Thymus (tissue), 14 donors: ENCODE measurements at places on chromosomes 12 and 14.

DNA sequence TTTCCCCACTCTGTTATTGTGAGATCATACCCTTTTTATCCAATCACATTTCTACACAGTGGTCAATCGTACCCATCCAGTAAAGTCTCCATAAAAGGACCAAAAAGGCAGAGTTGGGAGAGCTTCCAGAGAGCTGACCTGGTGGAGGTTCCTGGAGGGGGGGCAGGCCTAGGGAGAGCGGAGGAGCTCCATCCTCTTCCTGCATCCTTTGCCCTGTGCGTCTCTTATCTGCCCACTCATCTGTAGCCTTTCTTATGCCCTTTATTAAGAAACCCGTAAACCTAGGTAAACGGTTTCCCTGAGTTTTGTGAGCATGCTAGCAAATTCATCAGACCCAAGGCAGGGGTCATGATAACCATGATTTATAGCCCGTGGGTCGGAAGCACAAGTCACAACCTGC, 26.2 kb downstream of the EVL start:
- DNase-seq, result no peak

DNA sequence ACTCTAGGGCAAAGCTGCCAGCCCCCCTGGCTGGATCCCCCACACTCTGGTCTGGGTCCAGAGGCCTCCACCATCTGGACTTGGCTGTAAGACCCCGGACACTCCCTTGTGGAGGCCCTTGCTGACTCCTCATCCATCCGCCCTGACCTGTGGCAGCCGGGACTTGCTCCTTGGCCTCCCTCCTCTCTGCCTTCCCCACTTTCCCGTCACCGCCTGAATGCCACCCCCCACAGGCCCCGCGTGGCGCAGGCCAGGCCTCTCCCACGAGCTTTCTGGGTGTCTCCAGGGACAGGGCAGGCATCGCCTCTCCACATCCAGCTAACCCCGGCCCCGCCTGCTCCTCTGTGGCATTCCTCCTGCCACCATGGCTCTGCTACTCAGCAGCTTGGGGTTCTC, 14.1 kb downstream of the JAG2 start:
- DNase-seq, result no peak

DNA sequence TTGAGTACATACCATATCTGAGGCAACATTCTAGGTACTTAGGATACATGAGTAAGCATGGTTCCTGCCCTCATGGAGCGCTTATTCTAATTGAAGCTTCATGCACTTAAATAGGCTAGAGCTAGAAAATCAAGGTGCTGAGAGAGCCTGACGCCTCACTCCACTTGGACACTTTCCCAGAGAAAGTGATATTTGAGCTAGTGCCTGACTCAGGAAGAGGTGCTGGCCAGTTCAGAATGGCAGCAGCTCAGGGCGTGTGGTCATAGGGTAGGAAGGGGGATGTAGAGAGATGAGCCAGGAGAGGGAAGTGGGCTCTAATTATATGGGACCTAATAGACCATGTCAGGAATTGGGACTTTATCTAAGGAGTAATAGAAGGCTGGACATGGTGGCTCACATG, 33.3 kb downstream of the TULP3 start:
- DNase-seq, result no peak

GRCh38 chr12:3662521-3662921, 90.4 kb downstream of the CRACR2A start:
- DNase-seq, result no peak

DNA sequence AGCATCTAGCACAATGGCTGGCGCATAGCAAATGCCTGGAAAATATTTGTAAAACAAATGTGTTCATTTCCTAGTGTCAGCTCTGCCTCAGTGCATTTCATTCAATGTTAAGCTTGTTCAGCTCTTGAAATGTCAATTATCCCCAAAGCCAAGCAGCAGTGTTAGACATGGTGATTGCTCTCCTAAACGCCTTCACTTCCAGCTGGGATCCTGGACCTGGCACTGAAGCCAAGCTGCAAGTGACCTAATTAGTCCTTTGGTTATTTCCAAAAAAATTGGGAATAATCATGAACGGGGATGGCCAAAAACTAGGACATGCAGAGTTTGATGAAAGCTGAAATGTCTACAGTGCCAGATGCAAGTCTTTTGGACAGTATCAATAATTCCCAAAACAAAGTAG, 54.9 kb upstream of the MDGA2 start:
- no peak for DNase-seq

- no peak for DNase-seq
These were observed 365.2 kb downstream of the SEC23A start for GRCh38 chr14:38737686-38738407.

- DNase-seq, result no peak
These were observed 31.6 kb upstream of the PTPRQ start for GRCh38 chr12:80412343-80412953.

DNA sequence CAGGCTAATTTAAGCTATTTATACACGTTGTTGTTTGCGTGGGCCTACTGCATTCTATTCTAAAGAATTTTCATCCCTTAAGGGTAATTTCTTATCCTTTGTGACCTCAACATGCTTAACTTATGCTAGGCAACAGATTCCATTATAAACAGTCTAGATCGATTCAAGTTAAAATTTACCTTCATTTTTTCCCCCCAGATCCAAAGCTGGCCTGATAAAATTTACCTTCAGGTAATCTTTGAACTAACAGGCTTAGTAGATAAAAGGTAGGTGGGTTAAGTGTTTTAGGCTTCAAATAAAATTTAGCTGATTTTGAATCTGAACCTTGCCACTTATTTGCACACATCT, 389 bp upstream of the CCNB1IP1 start:
- DNase-seq, result no peak

GRCh38 chr12:85277900-85278597, 2.0 kb upstream of the ALX1 start:
- no peak for DNase-seq

DNA sequence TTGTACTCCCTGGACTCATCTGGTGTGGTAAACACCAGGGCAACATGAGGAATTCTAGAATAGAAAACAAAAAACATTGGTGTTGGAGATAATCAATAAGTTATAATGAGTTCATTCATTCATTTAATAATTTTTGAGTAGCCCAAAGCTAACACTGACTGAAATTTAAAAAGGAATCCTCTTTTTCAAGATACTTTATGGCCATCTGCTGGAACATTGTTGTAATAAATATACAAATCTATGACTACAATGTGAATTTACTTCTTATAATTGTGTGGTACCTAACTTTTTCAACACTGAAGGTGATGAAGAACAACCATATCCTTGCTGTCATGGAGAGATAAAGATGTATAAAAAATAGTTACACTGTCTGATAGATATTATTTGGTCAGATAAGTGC, 687.3 kb upstream of the MIS18BP1 start:
- no peak for DNase-seq

DNA sequence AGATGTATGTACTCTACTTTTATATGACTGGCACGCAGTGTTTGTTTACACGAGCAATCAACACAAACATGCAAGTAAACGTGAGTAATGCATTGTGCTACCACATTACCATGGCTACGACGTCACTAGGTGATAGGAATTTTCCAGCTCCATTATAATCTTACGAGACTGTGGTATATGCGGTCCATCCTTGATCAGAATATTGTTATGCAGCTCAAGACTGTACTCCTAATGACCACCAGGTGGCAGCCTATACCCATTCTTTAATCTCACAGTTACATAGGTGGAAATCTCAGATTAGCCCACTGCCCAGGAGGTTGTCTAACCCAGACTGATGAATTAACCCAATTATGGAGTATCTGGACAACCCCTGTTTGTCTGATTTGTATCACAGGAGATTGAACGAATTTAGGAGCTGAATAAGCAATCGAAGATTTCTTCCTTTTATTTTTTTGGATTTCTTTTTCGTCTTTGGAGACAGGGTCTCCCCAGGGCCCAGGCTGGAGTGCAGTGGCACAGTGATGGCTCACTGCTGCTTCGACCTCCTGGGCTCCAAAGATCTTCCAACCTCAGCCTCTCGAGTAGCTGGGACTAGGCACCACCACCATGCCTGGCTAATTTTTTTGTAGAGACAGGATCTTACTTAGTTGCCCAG, 8.7 kb upstream of the TESPA1 start:
- no peak for DNase-seq

DNA sequence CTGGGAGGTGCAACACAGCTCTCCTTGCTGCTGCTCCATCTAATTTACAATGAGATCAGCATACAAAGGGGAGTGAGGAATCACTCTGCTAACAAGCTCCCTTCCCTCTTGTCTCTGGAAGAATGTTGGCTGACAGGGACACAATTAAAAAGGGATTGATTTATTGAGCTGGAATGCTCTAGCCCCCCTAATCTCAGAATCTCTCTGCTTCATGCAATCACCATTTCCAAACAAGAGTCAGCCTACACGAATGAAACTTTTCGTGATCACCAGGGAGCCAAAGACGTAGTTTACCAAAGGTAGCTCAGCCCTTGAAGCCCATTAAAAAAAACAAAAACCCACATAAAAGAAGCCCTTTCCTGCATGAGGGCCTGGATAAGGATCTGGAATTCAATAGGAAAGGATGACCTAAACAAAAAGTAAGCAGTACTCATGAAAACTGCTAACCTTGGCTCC, 223.8 kb downstream of the C12orf75 start:
- DNase-seq, result no peak

DNA sequence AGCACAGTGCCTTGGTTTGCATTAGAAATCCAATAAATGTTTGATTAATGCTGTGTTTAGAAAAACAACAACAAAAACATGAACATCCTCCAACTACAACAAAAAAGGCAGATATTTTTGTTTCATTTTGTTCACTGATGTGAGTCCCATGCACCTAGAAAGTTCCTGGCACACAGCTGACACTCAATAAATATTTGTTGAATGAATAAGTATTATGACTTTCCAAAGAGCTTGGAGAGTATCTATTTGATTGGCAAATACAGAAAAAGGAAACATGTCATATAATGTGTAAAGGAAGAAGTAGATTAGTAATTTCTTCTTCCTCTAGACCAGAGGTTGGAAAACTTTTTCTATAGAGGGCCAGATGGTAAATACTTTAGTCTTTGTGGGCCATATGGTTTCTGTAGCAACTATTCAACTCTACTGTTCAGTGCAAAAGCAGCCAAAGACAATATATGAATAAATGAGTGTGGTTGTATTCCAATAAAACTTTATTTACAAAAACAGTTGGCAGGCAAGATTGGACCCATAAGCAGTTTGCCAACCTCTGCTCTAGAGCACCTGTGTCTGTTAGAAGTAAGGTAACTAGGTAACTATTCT, 312.3 kb upstream of the DIO2 start:
- no peak for DNase-seq

DNA sequence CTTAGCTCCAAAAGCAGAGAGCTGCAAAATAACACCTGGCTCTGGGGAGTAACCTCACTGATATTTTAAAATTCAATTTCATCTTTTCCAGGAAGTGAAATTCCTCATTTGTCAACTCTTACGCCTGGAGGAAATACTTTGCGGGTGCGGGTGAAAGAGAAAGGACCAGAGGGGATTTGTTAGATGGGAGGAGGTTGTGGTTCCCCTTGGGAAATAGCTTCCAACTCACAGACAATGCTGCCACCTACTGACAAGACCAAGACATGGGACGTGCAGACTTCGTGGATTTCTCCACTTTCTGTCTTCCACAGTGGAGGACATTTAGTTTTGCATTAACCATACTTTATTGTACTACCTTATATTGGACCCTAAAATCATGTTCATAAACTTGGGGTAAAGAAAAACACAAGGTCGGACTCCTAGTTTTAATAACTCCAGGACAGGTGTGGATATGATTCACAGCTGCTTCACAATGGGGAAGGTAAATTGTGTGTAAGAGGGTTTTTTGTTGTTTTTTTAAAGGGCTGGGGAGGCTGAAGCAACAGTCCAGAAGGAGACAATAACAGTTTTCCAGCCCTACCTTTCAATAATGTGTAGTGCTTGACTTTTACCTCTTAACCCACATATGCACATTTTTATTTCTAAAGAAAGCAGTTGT, 10.8 kb downstream of the FBXL14 start:
- no peak for DNase-seq

DNA sequence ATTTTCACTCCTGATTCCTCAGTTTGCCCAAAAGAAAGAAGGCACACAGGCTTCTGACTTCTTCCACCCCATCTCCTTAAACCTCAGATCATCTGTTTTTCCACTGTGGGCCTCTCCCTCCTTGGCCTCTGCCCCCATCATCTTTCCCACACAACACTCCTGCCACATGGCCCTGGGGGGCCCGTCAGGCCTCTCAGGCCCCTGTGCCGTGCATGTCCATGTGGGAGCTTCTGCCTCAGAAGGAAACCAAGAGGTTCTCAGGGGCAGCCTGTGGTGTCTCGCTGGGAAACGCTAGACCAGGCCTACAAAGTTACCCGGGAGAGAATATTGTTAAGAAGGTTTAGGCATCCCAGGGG, 8.0 kb downstream of the KLHL33 start:
- no peak for DNase-seq

GRCh38 chr12:789852-790563, 37.6 kb downstream of the WNK1 start:
- no peak for DNase-seq

DNA sequence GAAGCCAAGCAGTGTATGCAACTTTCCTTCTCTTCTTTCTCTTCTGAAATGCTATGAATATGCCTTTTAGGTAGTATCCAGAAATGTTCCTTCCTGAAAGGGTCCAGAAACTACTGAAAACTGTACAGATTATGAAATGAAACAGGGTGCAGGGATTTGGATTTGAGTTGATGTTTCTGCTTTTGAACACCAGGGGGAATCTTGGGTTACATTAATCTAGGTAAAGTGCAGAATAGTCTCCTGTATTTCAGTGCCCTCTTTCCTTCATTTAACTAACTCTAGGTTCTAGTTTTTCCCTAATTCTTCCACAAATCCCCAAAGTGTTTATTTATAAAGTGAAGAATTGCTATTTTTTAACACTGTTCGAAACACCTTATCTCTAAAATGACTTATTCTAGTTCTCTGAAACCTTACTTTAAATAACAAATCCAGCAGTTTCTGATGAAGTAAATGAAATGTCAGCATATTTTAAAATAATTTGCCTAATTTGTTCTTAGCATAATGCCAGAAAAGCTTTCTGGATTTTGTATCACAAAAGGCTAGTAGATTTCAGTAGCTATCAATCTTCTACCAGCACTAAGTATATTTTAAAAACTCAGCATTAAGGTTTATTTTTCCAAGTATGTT, 111.9 kb downstream of the LRRK2 start:
- no peak for DNase-seq

GRCh38 chr14:96285667-96286066, 29.7 kb downstream of the BDKRB1 start:
- no peak for DNase-seq

GRCh38 chr12:92208613-92209121, 63.0 kb upstream of the BTG1 start:
- peak; percentile 87 for DNase-seq

GRCh38 chr14:74841230-74842207, 34.4 kb downstream of the PROX2 start:
- no peak for DNase-seq

- DNase-seq, result no peak
These were observed 164.2 kb upstream of the CLEC14A start for GRCh38 chr14:38420048-38420447.
